ENCODE measurements at places on chromosomes 7 and 10.

DNA sequence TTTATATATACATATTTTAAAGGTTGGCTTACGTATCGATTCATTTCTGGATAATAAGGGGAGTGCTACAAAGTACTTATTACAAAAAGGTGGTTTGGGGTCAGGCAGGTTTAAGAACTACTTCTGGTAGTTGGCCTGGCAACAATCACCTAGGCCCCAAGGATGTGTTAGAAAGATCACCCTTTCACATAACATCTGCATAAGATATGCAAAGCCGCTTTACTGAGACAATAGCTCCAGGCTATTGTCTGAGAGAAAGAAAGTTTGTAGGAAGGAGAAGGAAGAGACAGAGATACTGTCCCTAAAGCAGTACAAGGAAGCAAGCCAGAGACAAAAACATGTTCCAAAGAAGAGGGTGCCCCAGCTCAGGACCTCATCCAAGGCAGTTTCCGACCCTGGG, 6.2 kb downstream of the PAXIP1 start:
- no peak for DNase-seq

GRCh38 chr10:69696073-69696731, 66.2 kb downstream of the FAM241B start:
- peak; percentile 73 for DNase-seq

GRCh38 chr10:62001898-62002297, 100.4 kb downstream of the ARID5B start:
- no peak for DNase-seq

DNA sequence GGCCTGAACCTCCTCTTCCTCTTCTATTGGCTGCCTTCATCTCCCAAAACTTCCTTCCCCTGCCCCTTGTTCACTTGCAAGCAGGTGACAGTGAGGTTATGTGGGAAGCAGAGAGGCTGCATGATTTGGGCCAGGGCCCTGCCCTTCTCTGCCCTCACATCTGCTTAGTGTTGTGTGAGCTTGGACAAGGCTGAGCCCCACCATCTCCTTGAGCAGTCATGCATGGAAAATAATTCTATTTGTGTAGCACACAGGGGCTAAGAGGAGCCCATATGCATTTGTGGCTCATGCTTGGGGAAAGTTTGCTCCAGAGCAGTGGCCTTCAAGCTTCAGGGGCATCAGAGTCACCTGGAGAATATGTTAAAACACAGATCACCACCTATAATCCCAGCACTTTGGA, 26.8 kb upstream of the AQP1 start:
- DNase-seq = no peak

GRCh38 chr10:69631566-69631965, 1.5 kb downstream of the FAM241B start:
- no peak for DNase-seq

GRCh38 chr10:133391761-133392518, 2.0 kb upstream of the MTG1 start:
- no peak for DNase-seq

GRCh38 chr7:97401398-97401797, 283.9 kb downstream of the SDHAF3 start:
- no peak for DNase-seq

GRCh38 chr7:151679071-151679708, 159.5 kb upstream of the RHEB start:
- no peak for DNase-seq

DNA sequence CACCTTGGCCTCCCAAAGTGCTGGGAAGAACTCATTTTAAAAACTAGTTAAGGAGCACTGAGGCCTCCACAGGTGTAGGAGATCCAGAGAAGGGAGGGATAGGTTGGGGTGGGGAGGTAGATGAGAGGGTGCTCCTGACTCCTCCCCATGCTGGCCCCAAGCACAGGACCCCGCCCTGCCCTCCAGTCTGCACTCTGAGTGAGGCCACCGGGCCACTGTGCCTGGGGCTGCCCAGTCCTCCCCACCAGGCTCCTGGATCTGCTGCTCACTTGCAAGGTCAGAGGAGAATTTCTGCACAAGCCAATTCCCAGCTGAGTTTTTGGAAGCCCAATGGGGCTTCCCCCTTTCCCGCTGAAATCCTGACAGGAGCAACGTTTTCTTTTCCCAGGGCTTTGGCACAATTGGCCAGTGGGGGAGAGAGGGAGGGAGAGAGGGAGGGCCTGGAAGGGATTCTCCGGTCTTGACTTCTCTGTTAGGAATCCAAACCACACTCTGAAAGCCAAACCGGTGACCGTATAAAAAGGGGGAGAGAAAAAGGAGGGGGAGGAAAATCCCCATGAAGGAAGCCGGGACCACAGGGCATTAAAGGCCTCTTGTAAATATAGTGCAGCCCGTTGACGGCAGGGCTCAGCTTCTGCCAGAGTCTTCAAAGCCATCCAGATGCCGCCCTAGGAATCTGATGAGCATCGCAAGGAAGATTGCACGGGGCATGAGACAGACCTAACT, 116.2 kb downstream of the SH3PXD2A start:
- DNase-seq = peak; percentile 96

DNA sequence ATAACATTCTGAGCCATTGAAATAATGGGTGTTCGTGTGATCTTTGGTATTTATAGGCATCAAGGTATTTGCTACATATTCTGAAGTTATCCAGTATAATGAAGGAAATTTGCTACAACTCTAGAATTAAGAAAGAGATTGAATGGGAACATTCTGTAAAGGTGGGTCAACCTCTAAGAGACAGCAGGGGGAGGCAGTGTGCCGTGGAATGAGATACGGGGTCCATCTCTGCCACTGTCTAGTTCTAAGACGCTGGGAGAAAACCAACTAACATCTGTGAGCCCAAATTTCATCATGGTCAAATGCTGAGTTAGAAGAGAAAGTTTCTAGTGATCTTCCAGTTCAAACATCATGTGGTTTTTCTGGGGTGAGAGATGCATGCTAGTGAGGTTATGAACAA, 368.9 kb downstream of the SORCS1 start:
- peak; percentile 43 for DNase-seq

DNA sequence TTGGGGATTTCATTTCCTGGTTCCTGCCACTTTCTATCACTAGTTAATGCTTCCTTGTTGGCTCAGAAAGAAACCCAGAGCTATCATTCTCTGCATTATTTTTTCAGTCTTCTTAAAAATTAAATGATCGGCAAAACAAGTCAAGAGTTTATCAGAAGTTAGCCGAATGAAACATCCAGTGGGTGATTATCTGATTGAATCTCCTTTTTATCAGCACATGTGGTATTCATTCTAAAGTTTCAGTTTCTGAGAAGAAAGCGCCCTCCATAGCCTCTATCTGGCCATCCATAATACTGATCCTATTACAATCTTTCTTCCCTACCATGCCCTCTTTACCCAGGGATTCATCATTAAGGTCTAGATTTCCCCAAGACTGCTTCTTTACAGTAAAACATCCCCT, 71.8 kb downstream of the OSBPL3 start:
- no peak for DNase-seq

DNA sequence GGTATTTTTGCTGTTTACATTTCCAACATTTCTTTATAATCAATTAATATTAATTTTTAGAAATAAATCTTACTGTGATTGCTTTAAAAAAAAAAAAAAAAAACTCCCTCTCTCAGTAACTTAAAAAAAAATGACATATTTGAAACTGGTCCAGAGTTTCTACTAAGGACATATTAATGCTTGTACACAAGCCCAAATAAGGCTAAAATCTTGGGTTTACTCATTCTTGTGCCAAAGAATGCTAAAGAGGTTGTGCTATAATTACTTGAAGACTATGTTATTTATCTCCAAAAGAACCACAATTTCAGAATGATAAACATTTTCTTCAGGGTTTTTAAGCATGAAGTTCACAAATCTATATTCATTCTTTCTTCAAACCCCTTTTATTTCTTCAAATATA, 39.4 kb upstream of the PHF14 start:
- DNase-seq = peak; percentile 60

DNA sequence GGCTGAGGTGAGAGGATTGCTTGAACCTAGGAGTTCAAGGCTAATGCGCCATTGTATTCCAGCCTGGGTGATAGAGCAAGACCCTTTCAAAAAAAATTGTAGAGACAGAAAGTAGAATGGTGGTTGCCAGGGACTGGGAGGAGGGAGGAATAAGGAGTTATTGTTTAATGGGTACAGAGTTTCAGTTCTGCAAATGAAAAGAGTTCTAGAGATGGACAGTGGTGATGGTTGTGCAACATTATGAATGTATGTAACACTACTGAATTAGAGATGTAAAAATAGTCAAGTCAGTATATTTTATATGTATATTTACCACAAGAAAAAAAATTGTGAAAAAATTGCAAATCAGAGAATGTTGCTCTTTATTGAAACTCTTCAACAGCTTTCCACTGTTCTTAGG, 266.5 kb upstream of the NPY start:
- no peak for DNase-seq

DNA sequence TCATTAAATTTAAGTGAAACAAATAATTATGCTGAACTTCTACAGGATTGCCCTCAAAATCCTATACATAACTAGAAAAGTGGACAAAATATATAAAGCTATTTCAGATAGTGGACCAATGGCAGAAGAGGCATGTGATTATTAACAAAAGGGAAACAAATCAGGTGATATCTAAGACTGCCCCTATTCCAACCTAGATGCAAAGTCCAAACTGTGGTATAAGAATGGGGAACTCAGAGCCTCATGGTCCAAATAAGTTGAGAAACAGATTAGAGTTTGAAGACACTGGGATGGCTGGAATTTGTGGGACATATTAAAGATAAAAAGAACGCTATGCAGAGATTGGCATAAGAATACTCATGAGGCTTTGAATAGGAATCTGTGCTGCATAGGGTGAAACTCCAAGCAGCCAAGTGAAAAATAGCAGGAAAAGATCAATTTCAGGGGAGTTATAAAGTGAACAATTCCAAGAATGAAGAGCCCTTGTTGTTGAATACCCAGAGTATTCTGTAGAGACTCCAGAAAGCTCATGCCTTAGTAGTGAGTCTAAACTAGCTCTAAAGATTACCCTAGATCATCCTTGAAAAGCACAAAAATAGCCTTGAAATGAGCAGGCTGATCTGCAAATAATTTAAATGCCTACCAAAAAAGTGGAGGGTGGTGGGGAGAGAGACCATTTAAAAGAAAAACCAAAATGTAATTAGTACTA, 152.4 kb downstream of the IMMP2L start:
- DNase-seq = no peak

GRCh38 chr10:10872035-10872673, 145.5 kb upstream of the CELF2 start:
- DNase-seq = peak; percentile 87

GRCh38 chr10:125333769-125334168, 173.4 kb upstream of the CTBP2 start:
- no peak for DNase-seq

- peak; percentile 79 for DNase-seq
These were observed 103.4 kb downstream of the WNT2 start for GRCh38 chr7:117219485-117219884.

DNA sequence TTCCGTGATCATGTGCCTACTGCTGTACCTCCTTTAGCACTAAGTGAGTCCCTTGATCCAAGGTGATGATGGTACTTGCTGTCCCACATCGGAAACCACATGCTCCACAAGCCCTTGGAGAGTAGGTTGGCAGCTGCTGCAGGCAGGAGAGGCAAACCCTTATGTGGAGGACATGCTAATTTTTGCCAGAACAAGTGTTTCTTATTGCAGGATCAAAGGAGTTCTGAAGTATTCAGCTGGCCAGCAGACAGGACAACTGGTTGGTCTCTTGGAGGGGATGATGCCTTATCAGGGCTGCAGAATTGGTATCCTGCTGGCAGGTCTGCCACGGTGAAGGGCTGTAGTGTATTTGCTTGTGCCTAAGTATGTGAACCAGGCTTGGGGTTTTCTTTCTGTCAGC, 36.8 kb downstream of the NACAD start:
- DNase-seq = no peak

DNA sequence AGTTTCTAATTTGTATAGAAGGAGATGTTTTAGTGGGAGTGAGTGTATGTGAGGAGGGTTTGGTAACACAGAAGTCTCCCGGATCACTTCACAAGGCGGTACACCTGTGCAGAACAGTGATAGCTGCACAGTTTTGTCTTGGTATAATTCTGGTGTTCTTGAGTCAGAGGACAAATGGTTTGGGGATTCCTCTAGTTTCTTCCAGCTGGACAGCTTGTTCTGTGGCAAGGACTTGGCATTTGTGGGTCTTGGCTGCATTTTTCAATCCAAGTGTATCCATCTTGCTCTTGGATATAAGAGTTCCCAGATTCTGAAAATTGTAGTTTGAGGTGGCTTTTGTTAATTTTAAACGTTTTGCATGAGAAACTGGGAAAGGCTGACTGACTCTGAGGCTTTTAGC, 135.7 kb downstream of the AHR start:
- DNase-seq = no peak

DNA sequence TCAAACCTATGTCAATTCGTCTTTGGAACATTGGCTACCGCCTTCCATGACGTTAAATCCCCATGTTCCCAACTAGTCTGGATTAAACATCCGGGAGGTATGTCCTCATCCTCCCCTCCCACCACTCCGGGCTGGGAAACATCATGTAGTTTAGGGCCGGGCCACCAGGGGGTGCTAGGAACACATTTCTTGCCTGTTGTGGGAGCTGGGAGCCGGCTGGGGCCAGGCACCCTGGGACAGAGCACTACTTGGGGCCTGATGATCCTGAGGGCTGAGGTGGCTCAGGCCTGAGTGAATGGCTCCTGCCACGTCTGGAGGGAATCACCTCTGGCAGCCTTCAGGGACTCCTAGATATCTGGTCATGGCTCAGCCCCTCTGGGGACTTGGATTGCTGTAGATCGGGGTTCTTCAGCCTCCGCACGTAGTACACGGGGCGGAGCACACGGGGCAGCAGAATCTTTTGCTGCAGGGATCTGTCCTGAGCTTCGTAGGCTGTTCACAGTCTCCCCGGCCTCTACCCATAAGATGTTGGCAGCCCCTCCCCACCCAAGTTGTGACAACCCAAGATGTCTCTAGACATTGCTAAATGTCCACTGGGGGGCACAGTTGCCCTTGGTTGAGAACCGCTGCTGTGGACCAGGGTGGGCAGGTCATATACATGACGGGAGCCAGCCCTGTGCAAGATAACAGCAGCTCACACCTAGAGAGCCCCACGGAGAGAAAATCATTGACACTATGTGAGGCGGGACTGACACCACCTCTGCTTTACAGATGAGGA, 141.2 kb upstream of the ZNF716 start:
- no peak for DNase-seq

GRCh38 chr10:68566955-68567354, 6.8 kb downstream of the TET1 start:
- peak; percentile 17 for DNase-seq

DNA sequence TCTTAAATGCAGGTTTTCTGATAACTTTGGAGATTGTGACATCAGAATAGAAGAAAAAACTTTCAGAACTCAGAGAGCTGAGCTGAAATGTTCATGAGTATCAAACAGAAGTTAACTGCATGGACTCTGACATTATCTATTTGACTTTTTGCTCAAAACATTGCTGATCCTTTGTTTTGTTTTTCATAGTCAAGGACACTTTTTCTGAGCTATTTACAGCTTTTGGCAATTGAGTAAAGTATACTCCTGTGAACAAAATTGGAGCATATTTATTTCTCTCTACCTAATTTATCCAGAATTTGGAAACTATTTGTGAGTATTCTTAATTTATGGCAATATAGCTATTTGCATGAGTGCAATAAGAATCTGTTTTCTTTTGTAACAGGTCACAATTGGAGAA, 11.1 kb downstream of the KCP start:
- DNase-seq = no peak

Data from fibroblast of mammary gland (primary cell).